ENCODE measurements at places on chromosomes 3 and 15.

DNA sequence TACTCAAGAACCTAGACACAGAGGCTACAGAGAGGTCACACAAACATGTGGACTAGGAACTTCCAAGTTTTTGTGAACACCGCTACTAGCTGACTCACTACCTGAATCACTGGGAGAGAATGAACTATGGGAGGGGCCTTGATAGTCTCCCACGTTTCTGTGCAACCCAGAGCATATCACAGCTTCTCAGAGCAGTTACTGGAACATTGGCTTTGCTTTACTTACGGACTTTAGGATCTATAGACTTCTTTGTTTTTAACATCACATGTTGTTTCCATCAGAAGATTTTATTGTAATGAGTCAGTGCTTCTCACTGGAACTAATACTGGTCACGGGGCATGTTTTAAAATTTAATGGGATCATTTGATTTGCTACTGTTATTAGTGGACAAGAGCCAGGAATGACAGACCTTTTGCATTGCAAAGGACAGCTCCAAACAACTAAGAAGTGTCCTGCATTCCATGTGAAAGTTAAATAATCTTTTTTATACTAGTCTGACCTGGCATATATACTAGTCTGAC lies 35.6 kb downstream of the RTP4 start:
- DNase-seq, result peak; percentile 92

DNA sequence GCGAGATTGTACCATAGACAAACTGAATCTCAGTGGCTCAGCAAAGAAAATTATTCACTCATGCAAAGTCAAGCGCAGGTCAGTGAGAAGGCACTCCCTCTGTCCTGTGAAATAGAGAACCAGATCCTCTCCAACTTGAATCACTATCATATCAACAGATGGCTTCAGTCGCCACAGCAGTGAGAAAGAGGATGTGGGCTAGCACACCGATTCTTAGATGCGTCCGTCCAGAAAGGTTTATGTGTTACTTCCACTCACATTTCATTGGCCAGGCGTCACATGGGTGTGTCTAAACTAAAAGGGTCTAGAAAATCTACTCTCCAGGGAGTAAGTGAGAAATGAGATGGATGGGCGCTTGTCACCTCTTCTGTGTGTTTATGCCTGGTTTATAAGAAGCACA lies 141.6 kb upstream of the KBTBD8 start:
- no peak for DNase-seq

GRCh38 chr3:32216172-32216783 lies 22.2 kb upstream of the CMTM8 start:
- no peak for DNase-seq

DNA sequence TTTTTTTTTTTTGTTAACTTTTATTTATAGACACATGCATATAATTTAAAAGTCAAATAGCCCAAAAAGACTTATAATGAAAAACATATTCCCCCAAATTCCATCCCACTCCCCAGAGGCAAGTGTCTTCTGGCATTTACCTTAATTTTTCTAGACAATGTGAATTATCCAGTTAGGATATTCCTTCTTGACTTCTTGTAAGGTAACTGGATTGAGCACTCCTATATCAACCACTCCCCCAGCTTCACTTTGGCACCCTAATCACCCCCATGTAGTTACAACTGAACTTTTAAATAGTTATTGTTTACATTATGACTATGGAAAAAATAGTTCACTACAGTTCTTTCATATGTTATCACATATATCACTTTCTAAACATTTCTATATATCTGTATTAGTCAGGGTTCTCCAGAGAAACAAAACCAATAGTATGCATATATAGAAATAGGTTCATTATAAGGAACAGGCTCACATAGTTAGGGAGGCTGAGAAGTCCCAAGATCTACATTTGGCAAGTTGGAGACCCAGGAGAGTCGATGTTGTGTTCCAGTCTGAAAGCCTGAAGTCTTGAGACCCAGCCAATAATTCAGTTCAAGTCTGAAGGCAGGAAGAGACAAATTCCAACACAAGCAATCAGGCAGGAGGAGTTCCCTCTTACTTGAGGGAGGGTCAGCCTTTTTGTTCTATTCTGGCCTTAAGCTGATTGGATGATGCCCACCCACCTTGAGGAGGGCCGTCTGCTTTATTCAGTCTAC lies 175.8 kb downstream of the THSD4 start:
- DNase-seq, result no peak
